ENCODE measurements at places on chromosomes 5 and 9. TPM values are rescaled to one million over a fixed set of nuclear protein-coding genes. Genes with fewer than 3 reads are reported as not detected.
A peak's percentile ranks its signal among the peaks of the same experiment; 100 is the strongest.

DNA sequence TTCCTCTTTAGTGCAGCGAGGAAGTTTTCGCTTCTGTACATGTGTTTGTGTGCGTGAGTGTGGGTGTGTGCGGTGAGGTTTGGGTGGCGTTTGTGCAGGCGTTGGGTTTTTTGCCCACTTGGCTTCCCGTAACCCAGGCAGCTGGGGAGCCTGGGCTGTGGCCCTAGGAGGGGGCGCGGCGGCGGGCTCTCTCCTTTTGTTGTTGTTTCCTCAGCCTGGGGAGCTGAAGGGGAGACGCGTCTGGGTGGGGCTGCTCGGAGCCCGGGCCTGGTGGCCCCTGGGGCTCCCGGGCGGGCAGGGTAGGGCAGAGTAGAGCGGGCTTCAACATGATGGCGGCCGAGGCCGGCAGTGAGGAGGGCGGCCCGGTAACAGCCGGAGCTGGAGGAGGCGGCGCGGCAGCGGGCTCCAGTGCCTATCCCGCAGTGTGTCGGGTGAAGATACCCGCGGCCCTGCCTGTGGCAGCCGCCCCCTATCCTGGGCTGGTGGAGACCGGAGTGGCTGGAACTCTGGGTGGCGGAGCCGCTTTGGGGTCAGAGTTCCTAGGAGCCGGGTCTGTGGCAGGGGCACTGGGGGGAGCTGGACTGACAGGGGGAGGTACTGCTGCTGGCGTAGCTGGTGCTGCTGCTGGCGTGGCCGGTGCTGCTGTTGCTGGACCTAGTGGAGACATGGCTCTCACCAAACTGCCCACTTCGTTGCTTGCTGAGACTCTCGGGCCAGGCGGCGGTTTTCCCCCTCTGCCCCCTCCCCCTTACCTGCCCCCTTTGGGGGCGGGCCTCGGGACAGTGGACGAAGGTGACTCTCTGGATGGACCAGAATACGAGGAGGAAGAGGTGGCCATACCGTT is 665 bp downstream of the RASA1 start:
- no peaks in the 10 kb centered on the region for H3K27me3 ChIP-seq
- peak; percentile 46 for DNase-seq
- H3K4me3 ChIP-seq: peak overlapping the region; percentile 87
- peaks cover 14% of the 10 kb centered on the region for H3K4me1 ChIP-seq
- peaks cover 2% of the 10 kb centered on the region for H3K36me3 ChIP-seq

GRCh38 chr9:89489548-89490530 is 8.1 kb downstream of the SEMA4D start:
- no peaks in the 10 kb centered on the region for H3K27me3 ChIP-seq
- no peaks in the 10 kb centered on the region for H3K36me3 ChIP-seq
- H3K4me3 ChIP-seq: no peak overlapping the region
- no peak overlapping the region for H3K27ac ChIP-seq

DNA sequence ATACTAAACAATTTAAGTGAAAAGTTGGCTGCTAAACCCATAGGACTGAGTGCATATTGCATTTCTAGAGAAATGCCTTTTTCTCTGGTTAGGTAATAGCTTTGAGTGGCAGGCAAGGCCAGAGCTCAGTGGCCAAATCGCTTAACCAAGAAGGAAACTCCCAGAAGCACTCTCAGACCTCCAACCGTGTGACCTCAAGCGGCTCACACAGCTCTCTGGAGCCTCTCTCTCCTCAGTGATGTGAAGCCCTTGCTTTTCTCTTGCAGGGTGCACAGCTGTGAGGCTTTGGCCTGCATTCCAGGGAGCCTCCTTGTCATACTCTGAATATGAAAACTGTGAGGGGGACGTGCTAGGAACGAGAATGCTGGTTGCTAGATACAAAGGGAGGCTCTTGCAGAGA is 106.7 kb downstream of the INSYN2B start:
- H3K27ac ChIP-seq: no peak overlapping the region
- no peak for DNase-seq
- H3K4me3 ChIP-seq: no peak overlapping the region
- no peaks in the 10 kb centered on the region for H3K4me1 ChIP-seq

- H3K27ac ChIP-seq: no peak overlapping the region
- H3K27me3 ChIP-seq: peaks cover 53% of the 10 kb centered on the region
- no peak for DNase-seq
- H3K36me3 ChIP-seq: no peaks in the 10 kb centered on the region
- H3K4me3 ChIP-seq: no peak overlapping the region
- H3K4me1 ChIP-seq: no peaks in the 10 kb centered on the region
Measured at GRCh38 chr9:97853844-97854695, 1.0 kb downstream of the FOXE1 start.

GRCh38 chr5:139726248-139726647 is 69.4 kb upstream of the PSD2 start:
- H3K36me3 ChIP-seq: no peaks in the 10 kb centered on the region
- no peak overlapping the region for H3K27ac ChIP-seq
- no peaks in the 10 kb centered on the region for H3K27me3 ChIP-seq
- no peak overlapping the region for H3K4me3 ChIP-seq
- peaks cover 8% of the 10 kb centered on the region for H3K4me1 ChIP-seq
- DNase-seq: no peak

DNA sequence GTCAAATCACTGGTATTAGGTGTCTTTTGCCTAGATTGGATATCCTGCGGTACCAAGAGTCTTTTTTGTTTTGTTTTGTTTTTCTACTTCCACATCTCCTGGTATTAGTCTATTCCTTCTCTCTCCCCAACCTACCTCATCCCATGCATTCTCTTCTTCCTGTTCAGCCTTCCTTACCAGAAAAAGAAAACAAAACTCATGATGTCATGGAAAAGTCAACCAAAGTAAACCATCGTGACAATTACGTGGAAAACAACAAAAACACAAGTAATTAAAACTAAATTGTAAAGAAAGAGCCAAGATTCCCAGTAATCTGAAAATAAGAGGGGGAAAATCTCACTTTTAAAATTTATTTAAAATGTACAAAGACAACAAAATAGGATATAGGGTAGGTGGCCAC is 38.3 kb downstream of the TMEM167A start:
- no peaks in the 10 kb centered on the region for H3K4me1 ChIP-seq
- H3K27ac ChIP-seq: no peak overlapping the region
- no peaks in the 10 kb centered on the region for H3K27me3 ChIP-seq
- DNase-seq: no peak
- H3K4me3 ChIP-seq: no peak overlapping the region
- H3K36me3 ChIP-seq: no peaks in the 10 kb centered on the region

DNA sequence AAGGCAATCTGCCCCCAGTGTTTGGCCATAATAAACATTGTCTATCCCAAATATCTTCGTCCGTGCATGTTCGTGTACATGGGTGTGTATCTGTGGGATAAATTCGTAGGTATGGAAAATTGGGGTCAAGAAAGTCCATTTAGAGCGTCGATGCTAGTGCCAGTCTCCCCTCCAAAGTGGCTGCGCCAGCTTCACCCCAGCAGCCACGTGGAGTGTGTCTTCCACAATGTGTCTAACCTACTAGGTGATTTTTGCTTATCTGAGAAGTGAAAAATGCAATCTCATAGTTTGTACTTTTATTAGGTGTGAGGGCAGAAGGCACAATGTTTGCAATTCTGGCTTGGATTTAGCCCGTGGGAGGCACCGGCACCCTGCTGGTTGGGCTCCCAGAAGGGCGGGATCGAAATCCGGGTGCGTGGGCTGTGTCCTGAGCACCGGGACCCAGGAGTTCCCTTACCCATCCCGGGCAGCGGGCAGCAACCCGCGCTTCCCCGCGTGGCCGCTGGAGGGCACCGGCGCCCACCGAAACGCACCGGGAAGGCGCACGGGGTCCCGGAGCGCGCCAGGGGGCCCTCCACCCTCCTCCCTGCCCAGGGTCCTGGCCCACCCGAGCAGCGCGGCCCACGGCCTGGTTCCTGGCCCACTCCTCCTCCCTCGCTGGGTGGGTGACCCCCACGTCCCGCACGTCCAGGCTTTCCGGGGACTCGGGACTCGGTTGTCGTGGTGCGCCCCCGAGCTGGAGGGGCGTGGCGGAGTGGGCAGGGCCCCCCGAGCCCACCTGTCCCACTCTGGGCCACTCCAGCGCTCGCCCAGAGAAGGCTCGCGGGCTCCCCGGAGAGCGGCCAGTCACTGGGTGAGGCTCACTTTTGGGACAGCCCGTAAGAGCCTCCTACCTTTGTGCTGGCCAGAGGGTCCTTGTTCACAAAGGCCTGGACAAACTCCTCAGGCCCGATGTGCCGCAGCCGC is 55.4 kb upstream of the RNF130 start:
- H3K4me1 ChIP-seq: peaks cover 24% of the 10 kb centered on the region
- no peak overlapping the region for H3K27ac ChIP-seq
- peak; percentile 79 for DNase-seq

The RELL2 gene
- 22.9 TPM for total RNA-seq

The FAM78A gene
- total RNA-seq: 105 TPM

The DMRT3 gene
- not detected for total RNA-seq

Data from K562 (cell line).